ENCODE measurements at places on chromosomes 7 and 10.

DNA sequence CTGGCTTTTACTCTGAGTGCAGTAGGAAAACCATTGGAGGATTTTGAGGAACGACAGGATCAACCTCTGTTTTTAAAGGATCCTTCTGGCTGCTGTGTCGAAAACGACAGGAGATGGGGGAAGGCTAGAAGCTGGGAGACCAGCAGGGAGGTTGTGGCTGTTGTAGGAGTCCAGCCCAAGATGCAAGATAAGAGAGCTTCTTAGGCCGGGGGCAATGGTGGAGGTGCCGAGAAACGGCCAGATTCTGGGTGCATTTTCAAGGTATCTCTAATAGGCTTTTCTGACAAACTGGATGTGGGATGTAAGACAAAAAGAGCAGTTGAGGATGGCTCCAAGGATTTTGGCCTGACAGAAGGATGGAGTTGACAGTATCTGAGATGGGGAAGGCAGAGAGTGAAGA, 10.3 kb upstream of the PVRIG start:
- no peak for DNase-seq

DNA sequence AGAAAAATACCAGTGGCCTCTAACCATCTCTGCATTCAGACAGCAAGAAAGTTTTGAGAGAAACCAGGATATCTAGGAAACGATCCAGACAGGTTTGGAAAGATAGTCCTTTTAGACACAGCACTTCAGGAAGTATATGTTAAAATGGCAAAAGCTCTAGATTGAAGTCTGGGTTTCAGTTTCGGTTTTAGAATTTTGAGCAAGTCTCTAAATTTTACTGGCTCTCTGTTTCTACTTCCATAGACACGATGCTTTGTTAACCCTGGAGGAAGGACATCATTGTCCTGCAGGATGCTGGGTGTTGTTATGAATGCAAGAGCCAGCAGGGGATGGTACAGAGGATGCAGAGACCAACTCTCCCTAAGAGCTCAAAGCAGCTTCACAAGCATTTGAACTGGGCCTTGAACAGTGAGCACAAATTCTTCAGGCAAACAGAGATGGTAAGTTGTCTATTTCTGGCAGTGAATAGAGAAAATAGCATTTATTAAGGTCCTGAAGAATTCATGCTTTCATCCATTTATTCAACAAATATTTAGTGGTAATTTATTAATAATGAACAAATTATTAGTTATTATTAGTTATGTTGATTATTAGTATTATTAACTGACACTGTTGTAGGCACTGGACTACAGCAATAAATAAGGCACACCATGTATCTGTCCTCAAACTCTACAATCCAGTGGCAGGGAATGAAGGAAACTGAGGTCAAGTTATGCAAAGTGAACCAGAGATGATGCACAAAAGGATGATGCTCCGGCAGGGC, 152.7 kb upstream of the NRP1 start:
- DNase-seq: peak; percentile 10

- DNase-seq: no peak
Measured at GRCh38 chr10:56771343-56771742, 410.3 kb upstream of the ZWINT start.

DNA sequence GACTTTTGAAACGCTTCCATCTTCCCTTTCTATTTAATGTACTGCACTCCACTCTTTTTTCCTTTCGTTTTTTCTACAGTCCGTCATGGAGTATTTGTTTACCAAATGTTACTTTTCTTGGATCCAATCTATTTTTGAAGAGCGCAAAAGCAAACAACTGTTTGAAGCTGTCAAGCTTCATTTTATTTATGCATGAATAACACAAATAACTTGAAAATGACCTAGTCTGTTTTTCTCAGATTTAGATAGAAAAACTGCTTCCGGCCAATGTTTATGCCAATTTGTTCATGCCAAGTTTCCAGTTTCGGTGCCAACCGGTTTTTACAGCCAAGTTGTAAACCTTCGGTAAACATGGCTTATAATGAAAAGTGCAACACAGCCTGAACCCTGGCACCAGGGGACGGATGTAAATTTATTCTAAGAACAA, 150.9 kb upstream of the KLF6 start:
- no peak for DNase-seq

DNA sequence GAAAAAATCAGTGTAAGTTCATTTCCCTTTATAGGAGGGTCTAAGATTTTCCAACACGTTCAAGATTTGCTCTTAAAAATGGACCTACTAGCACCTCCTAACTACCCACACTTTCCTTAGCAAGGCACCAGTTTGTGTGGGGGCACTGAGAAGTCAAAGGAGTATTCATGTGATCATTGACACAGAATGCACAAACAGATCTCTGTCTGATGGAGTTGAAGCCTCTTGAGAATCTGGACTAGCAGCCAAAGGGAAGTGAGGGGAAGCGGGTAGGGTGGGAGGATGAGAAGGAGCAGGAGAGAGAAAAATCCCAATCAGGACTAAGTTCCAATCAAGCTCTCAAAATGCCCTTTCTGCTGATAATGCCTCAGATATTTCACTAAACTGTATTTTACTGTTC, 4.1 kb downstream of the MMS19 start:
- DNase-seq: no peak

DNA sequence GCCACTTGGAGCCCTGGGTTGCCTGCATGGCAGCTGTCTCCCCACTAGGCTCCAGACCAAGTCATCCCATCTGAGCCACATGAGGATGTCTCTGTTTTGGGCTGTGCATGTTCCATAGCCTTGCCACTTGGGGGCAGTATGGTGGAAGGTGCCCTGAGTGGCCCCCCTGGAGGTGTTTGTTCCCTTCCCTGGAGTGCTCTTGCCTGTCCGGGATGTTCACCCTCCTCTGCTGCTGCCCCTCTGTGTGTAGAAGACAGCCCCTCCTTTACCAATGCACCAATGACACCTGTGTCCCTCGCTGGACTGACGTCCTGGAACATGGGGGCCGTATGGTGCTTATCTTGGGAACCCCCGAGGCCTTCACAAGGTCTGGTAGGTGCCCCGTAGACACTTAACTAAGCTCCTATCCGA, 100.2 kb downstream of the ACTR3B start:
- no peak for DNase-seq

DNA sequence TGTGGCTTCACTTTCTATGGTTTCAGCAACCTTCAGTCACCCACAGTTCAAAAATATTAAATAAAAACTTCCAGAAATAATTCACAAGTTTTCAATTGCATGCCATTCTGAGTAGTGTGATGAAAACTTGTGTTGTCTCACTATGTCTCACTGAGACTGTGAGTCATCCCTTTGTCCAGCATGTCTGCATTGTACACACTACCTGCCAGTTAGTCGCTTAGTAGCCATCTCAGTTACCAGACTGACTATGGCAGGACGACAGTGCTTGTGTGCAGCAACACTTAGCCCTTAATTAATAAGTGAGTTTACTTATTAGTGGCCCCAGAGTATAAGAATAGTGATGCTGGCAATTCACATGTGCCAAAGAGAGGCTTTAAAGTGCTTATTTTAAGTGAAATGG, 22.5 kb downstream of the CCDC186 start:
- DNase-seq: no peak

DNA sequence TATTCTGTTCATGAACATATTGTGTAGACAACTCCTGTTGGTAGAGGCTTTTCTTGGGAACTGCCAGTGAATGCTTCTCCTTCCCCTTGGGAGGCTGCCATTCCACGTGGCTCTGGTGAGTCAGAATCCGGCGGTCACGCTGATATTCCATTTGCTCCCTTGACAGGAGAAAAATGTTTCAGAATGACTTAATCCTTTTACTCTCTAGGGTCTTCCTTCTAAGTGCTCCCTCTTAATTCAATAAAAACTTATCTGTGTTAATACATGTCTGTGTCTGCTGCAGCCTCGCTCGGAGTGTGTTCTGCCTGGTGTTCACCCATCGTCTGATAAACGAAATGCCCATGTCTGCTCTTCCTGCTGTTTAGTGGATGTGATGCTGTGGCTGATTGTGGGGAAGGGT, 278.6 kb downstream of the ARHGAP12 start:
- DNase-seq: no peak

DNA sequence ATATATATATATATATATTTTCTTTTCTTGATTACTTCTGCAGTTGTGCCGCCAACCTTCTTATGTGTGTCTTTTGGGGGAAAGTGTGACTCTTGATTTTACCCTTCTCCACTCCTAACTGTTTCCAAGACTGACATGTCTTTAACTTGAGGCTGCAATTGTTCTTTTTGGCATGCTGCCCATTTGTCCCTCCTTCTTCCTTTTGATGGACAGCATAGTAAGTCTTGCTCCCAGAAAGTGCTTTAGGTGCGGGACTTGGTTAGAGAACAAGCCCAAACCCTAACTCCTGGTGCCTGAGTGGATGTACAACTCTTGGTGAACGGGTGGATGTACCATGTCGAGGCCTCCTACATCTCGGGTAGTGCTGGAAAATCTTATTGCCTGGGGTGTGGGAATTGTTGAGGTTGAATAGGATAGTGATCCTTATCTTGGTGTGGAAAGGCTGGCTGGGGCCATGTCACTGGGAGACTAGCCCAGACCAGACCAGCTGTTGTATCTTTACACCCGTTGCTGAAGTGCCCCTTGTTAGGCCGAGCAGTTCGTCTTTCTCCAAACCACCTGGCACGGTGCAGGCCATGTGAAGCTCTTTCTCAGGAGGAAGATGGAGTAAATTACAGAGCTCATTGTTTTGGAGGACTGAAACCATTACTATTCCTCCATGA, 16.3 kb downstream of the TCF7L2 start:
- DNase-seq: no peak

DNA sequence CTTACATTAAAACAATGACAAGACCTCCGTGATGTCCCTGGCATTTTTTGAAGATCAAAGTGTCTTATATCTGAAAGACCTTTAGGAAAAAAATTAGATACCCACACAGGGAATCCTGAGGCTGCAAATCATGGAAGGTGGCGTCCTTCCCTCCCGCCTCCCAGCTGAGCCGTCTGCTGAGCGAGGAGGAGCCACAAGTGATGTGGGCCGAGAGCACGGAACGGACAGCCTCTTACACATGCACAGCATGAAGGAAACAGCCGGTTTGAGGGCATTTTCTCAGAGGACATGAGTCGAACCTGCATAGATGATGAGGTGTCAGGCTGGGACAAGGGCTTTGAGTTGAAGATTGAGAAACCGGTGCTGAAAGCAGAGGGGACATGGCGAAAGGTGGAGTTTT, 163.3 kb downstream of the ADARB2 start:
- no peak for DNase-seq

- no peak for DNase-seq
Measured at GRCh38 chr10:27959093-27959715, 39.7 kb downstream of the ODAD2 start.

DNA sequence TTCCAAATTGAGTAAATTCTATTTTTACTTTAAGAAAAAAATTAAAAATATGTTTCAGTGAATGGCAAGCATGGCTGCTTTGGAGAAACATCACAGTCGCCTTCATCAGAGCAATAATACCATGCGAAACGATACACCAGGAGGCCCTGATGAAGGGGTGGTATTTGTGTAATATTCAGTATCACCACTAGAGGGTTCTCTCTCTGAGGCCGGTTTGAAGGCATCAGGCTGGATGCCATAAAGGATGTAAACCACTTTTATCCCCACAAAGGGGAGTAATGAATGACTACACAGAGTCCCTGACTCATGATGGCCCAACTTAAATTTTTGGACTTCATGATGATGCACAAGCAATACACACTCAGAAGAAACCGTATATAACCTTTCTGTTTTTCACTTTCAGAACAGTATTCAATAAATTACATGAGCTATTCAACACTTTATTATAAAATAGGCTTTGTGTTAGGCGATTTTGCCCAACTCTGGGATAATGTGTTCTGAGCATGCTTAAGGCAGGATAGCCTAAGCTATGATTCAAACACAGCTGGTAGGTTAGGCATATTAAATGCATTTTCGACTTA, 95.5 kb downstream of the PPP1R17 start:
- DNase-seq: peak; percentile 14

- DNase-seq: no peak
Measured at GRCh38 chr10:100333661-100334440, 3.8 kb upstream of the PKD2L1 start.

GRCh38 chr7:90705391-90706071, 109.4 kb downstream of the CDK14 start:
- no peak for DNase-seq

GRCh38 chr10:62610649-62611229, 193.8 kb upstream of the ADO start:
- peak; percentile 79 for DNase-seq

DNA sequence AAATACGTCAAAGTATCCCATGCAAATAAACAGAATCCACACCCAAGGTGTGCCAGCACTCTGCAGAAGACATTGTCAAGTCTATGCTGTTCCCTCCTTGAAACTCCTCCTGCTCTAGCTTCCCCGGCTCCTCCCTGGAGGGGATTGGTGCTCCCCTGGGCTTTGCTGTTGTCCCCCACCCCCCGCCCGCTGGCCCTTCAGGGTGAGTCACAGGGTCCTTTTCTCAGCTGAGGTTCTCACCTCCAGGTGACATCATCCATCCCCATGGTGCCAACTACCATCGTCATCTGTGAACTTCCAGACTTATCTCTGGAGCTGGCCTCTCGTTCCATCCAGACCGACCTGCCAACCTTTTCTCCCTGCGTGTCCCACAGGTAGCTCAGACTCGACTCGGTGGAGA, 77.0 kb downstream of the ITIH5 start:
- DNase-seq: no peak

DNA sequence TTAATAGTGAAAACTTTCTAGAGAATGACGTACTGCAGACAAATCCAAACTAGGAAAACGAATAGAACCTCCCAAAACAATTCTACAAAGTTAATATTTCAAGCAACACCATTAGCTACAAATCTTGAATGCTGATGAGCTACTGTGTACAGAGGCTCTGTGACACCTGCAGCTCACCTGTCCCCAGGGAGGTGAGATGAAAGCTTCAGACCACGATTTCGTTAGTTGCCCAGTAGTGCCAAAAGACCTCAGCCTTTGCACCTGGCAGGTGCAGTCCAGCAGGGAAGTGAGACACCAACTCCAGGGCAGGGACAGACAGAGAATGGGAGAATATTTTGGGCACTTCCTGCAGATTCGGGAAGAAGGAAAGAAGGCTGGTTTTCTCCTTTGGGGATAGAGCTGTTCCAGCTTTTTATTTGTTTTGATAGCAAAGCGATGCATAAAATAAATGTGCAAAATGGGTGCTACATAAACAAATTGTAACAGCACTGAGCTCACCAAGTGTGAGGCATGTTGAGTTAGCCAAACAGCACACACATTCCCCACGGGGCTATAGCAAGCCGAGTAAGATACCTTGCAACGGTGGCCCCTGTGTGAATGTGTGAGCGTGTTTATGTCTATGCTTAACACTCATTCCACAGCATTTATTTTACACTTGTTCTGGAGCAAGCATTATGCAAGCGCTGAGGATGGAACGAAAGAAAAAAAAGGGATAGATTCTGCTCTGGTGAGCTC, 1024.8 kb upstream of the AUTS2 start:
- no peak for DNase-seq

DNA sequence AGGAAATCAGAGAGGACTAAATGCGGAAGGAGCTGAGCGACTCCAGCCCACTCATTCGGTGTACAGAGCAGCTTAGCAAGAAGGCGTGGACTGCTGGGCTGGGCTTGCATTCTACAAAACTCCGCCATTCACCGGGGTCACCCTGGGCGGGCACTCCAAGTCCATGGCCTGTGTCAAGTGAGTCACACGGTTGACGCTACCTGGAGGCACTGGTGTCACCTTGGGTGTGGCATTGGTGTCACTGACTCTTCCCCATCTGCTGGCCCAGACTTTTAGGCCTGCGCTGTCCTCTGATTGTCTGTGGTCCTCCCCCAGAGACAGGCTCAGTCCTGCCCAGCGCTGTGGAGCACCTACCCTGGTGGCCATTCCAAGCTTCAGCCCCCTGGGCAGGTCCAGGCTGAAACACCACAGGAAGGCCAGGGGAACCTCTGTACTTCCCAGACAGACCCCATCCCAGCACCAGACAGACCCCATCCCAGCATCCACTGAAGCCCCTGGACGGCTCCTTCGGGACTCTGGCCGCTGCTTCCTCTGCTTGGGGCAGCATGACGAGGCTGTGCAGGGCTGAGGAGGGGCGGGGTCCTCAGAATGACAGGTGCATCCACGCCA, 30.6 kb upstream of the CNPY1 start:
- no peak for DNase-seq

Measured in CD4-positive, alpha-beta T cell treated with Interleukin-4 for 4 hours (primary cell).